ENCODE measurements at places on chromosomes 6 and 20. TPM values are rescaled to one million over a fixed set of nuclear protein-coding genes. Genes with fewer than 3 reads are reported as not detected.

Gene EIF6
- 206 TPM for total RNA-seq

Gene LHFPL5
- not detected for total RNA-seq

Gene EGFL8
- 2.3 TPM for total RNA-seq

Gene MYLK4
- total RNA-seq = 0.05 TPM

Gene CLIC5
- total RNA-seq = 0.34 TPM

Gene VSTM2L
- total RNA-seq = 1.8 TPM

Gene PDYN
- not detected for total RNA-seq

Gene SYNGAP1
- 1.4 TPM for total RNA-seq

Gene THEMIS
- not detected for total RNA-seq
